ENCODE measurements at places on chromosomes 4 and X. TPM values are rescaled to one million over a fixed set of nuclear protein-coding genes. Genes with fewer than 3 reads are reported as not detected.

ARHGAP4 gene
- total RNA-seq: 327 TPM

GSPT2 gene
- total RNA-seq: 12.0 TPM

POU4F2 gene
- not detected for total RNA-seq

MAGEB1 gene
- not detected for total RNA-seq

KLHL4 gene
- not detected for total RNA-seq

RAB9B gene
- 0.26 TPM for total RNA-seq

TMEM187 gene
- total RNA-seq: 14.9 TPM

SMIM10 gene
- total RNA-seq: not detected

Data from CD4-positive, alpha-beta memory T cell (primary cell).